ENCODE measurements at places on chromosomes 13 and 19. TPM values are rescaled to one million over a fixed set of nuclear protein-coding genes. Genes with fewer than 3 reads are reported as not detected.

- H3K4me1 ChIP-seq: peaks cover 9% of the 10 kb centered on the region
- H3K27me3 ChIP-seq: peaks cover 4% of the 10 kb centered on the region
- H3K27ac ChIP-seq: no peak overlapping the region
- H3K4me3 ChIP-seq: no peak overlapping the region
- no peaks in the 10 kb centered on the region for H3K36me3 ChIP-seq
Observed at GRCh38 chr19:42634409-42635232, 39.9 kb upstream of the CEACAM8 start.

The LAIR1 gene
- 3.5 TPM for total RNA-seq

The CFAP97D2 gene
- 0.36 TPM for total RNA-seq

The LIG4 gene
- total RNA-seq: 10.3 TPM

The ALOX5AP gene
- total RNA-seq: 72.3 TPM

Measured in activated T-cell treated with anti-CD3 and anti-CD28 coated beads, Interleukin-2, amount 50 U/mL, for 72 hours (primary cell).